ENCODE measurements at places on chromosomes 2 and 18. TPM values are rescaled to one million over a fixed set of nuclear protein-coding genes. Genes with fewer than 3 reads are reported as not detected.

Gene REL
- 4.3 TPM for total RNA-seq

Gene RFTN2
- 2.3 TPM for total RNA-seq

Gene ALK
- not detected for total RNA-seq

Gene KIF5C
- total RNA-seq, result 0.28 TPM

Gene MBD1
- 31.7 TPM for total RNA-seq

Gene MTCL1
- total RNA-seq, result 38.6 TPM

All from IMR-90 (cell line).